ENCODE measurements at places on chromosomes 11 and 22. TPM values are rescaled to one million over a fixed set of nuclear protein-coding genes. Genes with fewer than 3 reads are reported as not detected.
A peak's percentile ranks its signal among the peaks of the same experiment; 100 is the strongest.

Gene PRR5
- 2.1 TPM for total RNA-seq

Gene CASP5
- total RNA-seq: not detected

Gene A4GALT
- total RNA-seq: 3.5 TPM

Gene ANGPTL5
- not detected for total RNA-seq

Gene CCDC82
- total RNA-seq: 13.6 TPM

Gene B4GALNT4
- 3.0 TPM for total RNA-seq

Gene SAC3D1
- total RNA-seq: 10.8 TPM

Gene SCUBE2
- total RNA-seq: 0.51 TPM

Gene MPZL3
- total RNA-seq: 7.1 TPM

- no peak for DNase-seq
These were observed 969 bp downstream of the CCDC117 start for GRCh38 chr22:28773461-28773867.

GRCh38 chr11:110432713-110433392 lies 3.1 kb downstream of the FDX1 start:
- DNase-seq: peak; percentile 6

DNA sequence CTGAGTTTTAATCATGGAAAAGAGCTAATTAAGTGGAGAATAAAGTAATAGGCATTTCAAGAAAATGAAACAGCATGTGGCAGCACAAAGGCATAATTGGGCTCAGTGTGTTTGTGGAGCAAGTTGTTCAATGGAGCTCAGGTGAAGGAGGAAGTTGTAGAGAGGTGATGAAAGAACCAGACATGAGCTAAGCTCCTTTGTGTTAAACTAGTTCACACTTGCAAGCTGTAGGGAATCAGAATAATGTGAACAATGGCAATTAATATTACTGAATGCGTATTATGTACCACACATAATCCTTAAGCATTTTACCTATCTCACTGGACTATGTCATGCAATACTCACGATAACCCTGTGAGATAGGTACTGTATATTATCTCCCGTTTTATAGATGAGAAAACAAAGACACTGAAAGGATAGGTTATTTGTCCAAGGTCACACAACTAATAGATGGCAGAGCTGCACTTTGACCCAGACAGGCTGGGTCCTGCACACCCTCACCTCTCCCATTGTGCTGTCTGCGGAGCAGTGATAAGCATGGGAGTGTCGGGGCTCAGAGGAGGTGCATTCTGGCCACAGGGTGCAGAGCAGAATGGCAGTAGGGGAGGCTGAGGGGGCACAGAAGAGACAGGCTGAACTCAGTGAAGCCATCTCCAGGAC lies 8.9 kb downstream of the OLFML1 start:
- DNase-seq: no peak

GRCh38 chr11:26186389-26186788 lies 145.5 kb upstream of the ANO3 start:
- no peak for DNase-seq

DNA sequence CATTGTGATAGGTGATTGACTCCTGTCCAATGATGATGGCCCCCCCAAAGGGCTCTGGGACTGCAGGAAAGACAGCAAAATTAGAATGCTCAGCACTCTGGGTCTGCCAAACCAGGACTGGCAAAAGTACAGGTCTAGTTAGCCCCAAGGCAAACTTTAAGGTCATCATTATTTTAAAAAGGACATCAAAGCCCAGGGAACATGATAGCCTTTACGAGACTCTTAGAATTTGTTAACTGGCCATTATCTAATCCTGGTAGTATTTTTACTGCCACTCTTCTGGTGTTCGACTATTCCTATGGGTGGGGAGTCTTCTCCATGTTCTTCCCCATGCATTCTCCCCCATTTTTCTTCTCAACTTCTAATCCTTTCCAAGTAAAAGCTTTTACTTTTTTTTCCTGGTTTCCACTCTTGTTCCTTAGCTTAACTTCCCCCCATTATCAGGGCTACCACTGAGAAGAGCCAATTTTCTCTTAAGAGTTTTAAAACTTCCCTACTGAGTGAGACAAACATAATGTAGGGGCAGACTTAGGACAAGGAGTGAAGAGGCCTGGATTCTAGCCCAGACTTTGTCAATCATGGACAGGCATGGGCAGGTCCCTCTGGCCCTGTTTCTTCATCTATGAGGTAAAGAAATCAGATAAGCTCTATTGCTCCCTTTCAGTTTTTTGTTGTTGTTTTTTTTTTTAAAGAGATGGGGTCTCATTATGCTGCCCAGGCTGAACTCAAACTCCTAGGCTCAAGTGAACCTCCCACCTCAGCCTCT lies 7.1 kb downstream of the DDB1 start:
- no peak for DNase-seq

DNA sequence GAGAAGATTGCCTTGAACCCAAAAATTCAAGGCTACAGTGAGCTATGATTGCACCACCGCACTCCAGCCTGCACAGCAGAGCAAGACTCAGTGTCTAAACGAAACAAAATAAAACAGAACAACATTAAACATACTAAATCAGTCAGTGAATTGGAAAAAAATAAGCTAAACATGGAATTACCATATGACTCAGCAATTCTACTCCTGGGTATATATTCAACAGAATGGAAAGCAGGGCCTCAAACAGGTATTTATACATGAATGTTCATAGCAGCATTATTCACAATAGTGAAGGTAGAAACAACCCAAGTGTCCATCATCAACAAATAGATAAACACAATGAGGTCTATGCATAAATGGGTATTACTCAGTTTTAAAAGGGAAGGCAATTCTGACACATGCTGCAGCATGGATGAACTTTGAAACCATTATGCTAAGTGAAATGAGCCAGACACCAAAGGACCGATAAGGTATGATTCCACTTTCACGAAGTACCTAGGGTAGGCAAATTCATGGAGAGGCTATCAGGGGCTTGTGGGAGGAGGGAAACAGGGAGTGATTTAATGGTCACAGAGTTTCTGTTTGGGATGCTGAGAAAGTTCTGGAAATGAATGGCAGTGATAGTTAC lies 15.5 kb downstream of the NTM start:
- no peak for DNase-seq

GRCh38 chr22:23539135-23539838 lies 40.8 kb downstream of the IGLL1 start:
- DNase-seq: peak; percentile 84

DNA sequence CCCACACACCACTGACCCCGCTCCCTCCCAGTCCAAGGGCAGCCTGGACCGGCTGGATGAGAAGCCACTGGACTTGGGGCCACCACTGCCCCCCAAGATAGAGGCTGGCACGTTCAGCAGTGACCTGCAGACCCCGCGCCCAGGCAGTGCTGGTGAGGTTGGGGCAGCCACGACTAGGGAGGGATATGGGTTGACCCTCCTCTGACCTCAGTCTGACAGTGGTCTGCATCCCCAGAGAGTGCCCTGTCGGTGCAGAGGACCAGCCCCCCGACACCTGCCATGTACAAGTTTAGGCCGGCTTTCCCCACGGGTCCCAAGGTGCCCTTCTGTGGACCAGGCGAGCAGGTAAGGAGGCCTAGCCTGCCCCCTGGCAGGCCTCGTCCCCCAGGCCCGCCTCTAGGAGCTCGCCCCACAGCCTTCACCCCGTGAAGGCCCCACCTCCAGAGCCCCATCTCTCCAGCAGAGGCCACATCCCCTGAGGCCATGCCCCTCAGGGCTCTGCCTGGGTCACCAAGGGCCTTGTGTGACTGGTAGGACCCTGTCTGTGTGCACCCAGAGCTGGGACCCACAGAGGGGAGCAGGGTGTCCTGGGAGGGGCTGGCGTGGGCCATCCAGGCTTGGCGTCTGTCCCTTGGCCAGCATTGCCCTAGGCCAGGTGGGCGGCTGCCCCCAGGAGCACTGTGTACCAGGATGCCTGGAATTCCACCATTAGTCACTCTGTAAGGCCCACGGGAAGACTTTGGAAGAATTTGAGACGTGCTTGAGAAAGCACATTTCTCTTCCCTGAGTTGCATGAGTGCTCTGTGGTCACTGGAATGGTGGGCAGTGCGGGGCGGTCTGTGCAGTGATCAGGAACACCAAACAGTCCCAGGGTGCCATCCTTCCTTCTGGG lies 9.4 kb downstream of the CCDC188 start:
- DNase-seq: peak; percentile 47

DNA sequence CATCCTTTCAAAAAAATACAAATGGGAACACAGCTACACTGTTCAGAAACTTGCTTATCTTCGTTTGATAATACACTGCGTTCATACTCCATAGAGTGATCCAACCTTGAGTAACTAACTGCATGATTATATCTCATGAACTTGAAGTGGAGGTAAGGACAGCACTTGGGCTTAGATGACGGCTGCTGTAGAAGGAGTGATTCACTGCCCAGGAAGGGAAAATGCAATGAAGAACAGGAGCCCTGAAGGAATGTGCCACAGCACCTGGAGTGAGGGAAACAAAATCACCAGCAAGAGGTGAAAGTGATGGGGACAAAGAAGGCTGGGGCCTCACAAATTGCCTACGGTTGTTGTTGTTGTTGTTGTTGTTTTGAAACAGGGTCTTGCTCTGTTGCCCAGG lies 44.1 kb upstream of the SC5D start:
- DNase-seq: no peak

DNA sequence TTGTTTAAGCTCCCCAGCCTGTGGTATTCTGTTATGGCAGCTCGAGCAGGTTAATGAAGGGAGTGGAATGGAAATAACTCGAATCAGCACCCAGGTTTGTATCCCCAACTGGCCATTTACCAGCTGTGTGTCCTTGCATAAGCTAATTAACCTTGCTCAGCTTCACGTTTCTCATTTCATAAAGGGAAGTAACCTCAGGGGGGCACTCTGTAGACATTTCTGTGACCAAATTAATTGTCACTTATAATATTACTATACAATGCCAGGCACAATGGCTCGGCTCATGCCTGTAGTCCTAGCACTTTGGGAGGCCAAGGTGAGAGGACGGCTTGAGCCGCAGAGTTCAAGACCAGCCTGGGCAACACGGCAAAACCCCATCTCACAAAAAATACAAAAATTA lies 13.8 kb downstream of the ADA2 start:
- no peak for DNase-seq

GRCh38 chr11:58059007-58059350 lies 28.2 kb downstream of the OR6Q1 start:
- DNase-seq: peak; percentile 79

- peak; percentile 47 for DNase-seq
These were observed 988 bp downstream of the TNRC6B start for GRCh38 chr22:40178417-40179409.

GRCh38 chr11:65860278-65861164 lies at the start of gene MUS81:
MUS81 (plus strand) TSS chr11:65860433; CDS start chr11:65860754, 321 bp downstream.
- DNase-seq: peak; percentile 98

DNA sequence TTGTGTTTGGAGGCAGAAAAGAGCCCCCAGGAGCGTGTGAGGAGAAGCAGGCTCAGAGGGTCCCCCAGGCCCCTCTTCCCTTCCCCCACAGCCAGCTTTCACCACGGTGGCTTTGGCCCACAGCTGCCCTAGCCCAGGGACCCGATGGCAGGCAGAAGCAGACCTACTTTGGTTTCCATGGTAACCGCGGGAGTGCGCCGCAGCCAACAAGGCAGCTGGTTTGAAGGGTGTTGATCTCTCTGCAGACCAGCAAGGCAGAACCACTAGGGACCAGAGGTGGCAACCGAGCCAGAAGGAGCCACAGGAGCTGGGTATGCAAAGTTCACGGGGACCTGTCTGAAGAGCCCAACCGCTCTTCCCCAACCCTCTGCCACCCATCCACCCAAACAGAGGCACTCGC lies 69.4 kb downstream of the BUD13 start:
- DNase-seq: no peak

DNA sequence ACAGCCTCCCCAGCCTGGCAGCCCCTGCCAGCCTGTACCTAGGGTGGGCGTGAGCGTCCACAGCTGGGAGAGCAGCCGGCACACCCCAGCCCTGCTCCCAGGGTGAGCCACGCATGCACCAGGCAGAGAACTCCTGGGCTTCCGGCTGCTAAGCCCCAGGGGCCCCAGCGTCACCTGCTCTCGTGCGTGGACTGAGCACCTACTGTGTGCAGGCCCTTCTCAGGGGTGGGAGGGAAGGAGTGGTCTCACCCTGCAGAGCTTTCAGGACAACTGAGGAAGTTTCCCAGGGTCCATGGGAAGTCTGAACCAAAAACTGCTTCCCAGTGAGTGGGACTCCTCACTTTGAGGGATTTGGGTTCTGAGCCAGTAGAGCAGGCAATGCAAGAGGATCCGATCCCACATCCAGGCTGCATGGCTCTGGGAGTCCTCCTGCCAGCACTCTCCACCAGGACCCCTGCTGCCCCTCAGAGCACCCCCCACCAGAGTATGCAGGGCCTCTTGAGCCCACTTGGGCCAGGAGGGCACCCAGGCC lies 47.1 kb upstream of the PRODH start:
- no peak for DNase-seq

- no peak for DNase-seq
These were observed 224.0 kb upstream of the B3GAT1 start for GRCh38 chr11:134636071-134636470.

GRCh38 chr11:75536786-75537641 lies 11.3 kb upstream of the GDPD5 start:
- DNase-seq: peak; percentile 58

DNA sequence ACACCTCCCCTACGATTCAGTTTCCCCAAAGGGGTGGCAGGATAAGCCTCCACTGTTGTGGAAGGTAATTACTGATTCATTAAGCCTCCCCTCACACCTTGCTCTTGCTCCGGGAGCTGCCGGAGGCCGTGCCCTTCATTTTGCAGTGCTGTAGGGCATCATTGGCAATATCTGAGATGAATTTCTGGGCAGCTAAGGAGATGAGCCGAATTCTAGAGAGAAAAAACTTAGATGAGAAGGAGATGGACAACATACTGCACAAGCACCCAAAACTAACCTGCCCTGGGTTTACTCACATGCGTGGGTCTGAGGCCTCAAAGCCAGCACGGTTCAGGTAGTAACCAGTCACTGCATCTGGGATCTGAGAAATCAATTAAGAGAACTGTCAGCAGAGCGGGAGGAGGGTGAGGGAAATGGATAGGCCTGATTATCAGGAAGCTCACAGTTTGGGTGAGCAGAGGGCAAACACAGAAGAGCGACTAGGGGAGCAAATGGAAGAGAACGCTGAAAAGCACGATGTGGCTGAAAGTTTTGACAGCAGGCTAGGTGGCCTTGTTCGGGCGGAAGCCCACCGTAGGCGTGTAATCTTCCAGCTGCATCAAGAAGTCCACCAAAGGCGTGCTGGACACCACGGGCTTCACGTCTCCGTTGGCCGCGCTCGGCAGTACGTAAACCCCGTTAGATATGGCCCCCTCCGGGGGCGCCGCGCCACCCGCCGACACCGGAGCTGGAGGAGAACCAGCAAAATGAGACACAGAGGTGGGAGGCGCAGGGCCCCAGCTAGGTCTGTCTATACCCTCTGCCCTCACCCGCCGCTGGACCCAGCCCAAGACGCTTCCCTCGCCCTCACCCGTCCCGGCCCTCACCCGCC lies 689 bp downstream of the TAF10 start:
- DNase-seq: peak; percentile 18

- no peak for DNase-seq
These were observed 3.7 kb downstream of the PTPRCAP start for GRCh38 chr11:67433536-67434394.

All from Daoy (cell line).